ENCODE measurements at places on chromosomes 11 and 22.

- no peak for DNase-seq
Measured at GRCh38 chr22:40616578-40616977, 19.9 kb downstream of the MRTFA start.

GRCh38 chr11:91778758-91779157, 445.9 kb upstream of the FAT3 start:
- no peak for DNase-seq

- DNase-seq = no peak
Measured at GRCh38 chr11:27718863-27719545, 18.7 kb upstream of the BDNF start.

GRCh38 chr11:113817162-113817561, 37.6 kb downstream of the CLDN25 start:
- no peak for DNase-seq

DNA sequence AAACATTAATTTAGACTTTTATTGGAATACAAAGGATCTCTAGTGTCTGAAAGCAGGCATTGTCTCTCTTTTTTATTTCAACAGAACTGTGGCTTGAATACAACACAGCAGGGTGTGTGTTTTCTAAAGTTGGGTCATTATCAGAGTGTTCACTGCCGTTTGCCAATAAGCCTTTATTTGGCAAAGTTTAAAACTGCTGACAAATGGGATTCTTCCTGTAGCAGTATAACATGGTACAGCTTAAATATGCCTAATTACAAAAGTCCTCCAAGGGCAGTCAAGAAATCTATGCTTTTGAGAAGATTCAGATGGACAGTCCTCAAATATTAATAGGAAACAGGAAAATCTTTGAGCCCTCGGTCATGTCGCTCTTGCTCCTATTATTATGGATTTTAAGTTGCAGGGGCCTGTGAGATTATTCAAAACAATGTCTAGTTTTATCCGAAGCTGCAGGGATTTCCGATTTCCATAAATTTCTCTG, 199.9 kb downstream of the MAML2 start:
- DNase-seq = no peak

- no peak for DNase-seq
Measured at GRCh38 chr22:46453006-46453828, 84.2 kb downstream of the CELSR1 start.

GRCh38 chr11:110606415-110606814, 105.8 kb downstream of the ARHGAP20 start:
- DNase-seq = no peak

GRCh38 chr11:18641677-18642076, 7.5 kb upstream of the SPTY2D1 start:
- no peak for DNase-seq

DNA sequence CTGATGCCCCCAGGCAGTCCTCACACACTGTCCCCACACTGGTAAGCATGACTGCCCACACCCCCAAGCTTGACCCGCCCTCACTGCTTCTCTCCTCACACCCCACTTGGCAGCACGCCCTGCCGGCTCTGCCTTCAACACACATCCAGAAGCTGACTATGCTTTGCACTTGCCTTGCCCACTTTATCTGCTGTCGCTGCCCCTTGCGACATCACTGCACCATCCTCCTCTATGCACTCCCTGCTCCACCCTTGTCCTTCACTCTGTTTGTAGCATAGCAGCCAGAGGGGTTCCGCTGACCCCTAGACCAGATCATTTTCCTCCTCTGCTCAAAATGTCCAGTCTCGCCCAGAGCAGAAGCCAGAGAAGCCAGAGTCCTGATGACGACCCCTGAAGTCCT, 25.3 kb upstream of the SLC25A1 start:
- DNase-seq = no peak

DNA sequence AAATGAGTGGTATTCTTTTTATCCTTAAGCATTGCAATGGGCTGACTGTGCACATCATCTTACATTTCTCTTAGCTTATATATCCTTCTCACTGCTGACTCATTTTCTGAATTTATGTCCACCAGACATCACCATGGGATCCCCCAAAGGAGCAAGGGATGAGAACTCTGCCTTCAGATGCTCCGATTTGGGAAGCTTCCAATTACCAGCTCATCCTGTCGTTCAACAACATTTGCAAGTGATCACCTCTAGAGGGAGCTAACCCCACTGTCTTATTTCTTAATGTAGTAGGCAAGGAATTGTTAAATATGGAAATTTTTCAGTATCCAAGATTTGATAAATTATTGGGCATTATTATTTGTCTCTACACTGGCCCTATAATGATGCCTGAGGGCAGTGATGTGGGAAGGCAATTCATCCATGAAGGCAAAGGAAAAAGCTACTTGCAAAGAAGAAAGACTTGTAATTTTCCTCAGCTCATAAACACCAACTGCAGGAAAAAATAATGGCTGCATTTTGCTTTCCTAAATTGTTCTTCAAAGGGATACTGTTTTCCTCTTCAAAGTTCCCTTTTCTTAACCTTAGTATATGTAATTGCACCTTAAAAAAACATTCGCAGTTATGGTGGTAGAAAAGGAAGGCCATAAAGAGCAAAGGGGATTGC, 102.4 kb upstream of the FSHB start:
- DNase-seq = peak; percentile 46

- no peak for DNase-seq
Measured at GRCh38 chr22:30694640-30695350, at the start of gene OSBP2. TSS of gene OSBP2 (plus strand) at chr22:30694874. CDS start at chr22:30694910, 36 bp downstream.

DNA sequence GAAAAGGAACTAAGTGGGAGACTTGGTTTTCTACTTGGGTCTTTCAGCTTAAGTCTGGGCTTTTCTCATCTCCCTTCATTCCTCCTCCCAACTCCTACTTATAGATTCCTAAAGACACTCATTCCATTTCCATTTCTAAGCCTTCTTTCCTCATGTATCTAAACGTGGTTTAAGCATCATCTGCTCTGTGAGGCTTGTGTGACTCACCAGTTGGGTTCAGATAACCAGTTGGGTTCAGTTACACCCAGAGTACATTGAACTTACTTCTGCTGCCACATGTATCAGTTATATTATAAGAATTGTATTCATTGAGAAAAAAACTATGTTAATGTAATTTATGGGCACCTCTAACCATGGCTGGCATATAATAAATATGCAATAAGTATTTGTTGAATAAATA, 831.2 kb upstream of the CCDC90B start:
- DNase-seq = no peak

DNA sequence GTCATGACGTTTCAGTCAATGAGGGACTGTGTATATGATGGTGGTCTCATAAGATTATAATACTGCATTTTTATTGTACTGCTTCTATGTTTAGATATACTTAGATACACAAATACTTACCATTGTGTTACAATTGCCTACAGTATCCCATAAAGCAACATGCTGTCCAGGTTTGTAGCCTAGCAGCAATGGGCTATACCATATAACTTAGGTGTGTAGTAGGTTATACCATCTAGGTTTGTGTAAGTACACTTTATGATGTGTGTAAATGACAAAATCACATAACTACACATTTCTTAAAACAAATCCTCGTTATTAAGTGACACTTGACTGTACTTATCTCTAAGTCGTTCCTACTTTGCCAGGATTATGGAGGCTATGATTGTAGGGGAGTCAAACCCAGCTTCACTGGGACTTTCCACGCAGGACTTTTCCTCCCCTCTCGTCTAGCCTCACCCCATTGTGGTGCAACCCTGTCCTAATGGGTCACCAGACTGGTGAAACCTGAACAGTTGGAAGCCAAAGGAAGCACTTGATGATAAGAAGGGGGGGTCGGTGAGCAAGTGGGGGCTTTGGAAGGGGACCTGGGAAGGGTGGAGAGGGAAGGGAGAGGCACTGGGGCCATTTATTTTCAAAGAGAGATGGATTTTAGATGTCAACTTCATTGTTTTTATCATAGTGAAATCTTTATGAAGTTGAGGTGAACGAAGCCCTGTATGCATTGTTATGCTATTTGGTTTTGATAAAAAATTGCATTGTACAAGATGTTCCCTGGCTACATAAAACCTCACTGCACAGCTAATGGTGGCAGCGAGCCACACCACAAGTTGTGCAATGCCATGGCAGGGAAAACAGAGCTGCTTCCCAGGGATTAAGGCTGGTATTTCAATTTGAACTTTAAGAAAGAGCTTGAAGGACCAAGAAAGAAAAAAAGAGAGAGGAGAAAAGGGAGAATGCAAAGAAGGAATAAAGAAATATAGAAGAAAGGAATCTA, 129.1 kb downstream of the EHF start:
- DNase-seq = no peak

DNA sequence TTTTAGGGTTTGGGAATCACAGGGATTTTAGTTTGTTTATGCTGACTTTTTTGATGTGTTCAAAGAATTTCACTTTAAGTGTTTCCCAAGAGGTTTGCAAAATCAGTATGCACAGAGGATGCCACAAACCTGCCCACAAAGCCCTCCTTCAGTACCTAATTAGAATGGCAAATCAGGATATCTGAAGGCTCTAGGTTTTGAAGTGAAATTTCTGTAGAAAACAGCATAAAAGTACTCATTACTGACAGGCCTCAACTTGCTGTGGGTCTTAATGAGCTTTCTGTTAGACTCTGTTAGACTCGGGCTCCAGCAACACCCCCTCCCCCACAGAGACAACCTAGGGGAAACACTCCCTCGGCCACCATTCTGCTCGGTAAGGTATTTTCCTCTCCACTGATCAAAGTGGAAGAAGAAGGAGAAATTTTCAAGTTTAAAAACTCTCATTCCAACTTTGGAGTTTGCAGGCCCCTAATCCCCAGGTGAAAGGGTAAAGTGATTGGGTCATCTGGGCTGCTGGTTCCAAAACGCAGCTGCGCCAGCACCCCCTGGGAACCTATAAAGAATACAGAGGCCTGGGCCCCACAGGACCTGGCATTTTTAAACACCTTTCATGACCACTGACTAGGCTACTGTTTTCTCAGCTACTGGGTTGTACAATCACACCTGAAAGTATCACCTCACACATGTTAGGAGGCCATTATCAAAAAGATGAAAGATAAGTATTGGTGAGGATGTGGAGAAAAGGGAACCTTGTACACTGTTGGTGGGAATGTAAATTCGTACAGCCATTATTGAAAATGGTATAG, 67.5 kb downstream of the PLEKHA7 start:
- no peak for DNase-seq

- no peak for DNase-seq
Measured at GRCh38 chr22:47012589-47013370, 250.3 kb downstream of the TBC1D22A start.

DNA sequence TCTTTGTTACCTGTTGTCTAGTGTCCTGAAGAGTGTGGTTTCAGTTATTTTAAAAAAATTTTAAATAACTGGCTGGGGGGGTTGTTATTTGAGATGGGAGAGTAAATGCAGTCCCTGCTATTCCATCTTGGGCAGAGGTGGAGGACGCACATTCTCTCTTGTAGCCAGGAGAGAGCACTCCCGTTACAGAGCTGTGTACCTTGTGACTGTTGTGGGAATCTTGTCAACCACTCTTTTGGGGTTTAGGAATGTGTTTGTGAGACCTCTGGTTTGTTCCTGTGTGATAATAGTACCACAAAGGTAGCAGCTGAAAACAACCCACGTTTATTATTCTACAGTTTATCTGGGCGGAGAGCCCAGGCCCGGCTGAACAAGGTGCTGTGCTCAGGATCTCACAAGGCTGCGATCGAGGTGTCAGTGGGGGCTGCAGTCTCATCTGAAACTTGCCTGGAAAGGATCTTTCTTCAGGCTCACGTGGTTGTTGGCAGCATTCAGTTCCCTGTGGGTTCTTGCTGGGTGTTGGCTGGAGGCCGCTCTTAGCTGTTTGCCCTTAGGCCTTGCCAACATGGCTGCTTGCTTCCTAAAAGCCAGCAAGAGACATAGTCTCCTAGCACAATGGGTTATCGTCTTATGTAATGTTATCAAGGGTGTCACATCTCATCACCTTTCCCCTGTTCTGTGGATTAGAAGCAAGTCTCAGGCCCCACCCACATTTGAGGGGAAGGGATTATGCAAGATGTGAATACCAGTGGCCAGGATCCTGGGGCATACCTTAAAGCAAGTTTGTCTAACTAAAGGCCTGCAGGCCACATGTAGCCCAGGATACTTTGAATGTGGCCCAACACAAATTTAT, 20.6 kb downstream of the IGHMBP2 start:
- no peak for DNase-seq

DNA sequence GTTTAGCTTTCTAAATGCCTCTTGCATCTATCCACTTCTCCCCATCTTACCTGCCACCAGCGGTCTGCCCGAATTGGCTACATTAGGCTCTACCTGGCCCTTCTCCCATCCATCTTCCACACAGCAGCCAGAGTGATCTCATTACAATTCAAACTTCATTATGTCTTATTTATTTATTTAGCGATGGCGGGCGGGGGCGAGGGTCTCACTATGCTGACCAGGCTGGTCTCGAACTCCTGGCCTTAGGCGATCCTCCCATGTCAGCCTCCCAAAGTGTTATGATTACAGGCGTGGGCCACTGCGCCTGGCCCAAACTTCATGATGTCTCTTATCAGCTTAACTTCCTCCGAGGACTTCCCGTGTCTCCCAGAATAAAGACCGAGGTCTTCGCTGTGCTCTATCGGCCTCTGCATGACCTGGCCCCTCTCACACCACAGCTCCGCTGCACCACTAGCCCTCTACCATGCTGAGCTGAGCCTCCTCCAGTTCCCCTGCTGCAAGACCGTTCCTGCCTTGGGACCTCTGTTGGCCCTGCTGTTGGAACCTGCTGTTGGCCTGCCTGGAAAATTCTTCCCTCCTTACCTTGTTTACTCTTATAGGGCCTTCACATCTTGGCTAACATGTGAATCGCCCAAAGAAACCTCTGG, 870 bp upstream of the CTTN start:
- DNase-seq = no peak

DNA sequence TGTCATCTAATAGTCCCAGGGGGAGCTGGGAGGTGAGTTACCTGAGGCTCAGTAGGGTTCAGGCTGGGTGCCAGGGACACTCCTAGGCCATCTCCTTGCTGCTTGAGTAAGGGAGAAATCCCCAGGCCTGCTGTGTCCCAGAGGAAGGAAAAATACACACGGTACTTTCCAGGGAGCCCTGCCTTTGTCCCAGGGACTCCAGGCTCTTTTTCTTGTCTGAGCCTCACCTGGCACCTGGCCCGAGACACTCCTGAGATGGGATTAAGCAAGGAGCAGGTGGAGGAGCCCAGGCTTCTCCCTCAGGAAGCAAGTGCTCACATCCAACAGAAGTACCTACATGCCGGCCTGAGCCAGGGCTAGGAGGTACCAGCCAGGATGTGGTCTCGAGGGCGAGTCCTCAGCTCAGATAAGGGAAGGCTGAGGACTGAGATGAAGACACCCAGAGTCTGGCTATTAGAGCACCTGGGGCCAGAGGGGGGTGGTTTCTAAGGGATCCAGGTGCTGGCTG, 899 bp upstream of the KLHDC7B start:
- DNase-seq = no peak

GRCh38 chr11:7638710-7639642, 34.3 kb downstream of the CYB5R2 start:
- no peak for DNase-seq

- no peak for DNase-seq
Measured at GRCh38 chr11:31763296-31763695, 47.8 kb downstream of the PAX6 start.

Measured in kidney glomerular epithelial cell (primary cell).